ENCODE measurements at places on chromosomes 11 and 22.

DNA sequence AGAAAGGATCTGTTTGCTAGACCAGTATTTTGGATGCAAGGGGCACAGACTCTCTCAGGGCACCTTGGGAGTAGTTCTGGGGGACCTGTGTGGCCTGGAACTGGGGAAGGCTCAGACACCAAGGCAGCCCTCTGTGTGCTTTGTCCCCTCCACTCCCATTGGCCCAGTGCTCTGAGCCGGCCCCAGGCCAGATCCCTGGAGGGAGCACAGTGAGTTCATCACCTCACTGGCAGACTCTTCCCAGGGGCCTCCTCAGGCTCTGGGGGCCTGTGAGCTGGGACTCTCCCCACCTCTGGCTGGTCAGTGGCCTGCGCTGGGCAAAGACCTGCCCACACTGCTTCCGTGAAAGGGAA is 51.7 kb downstream of the CHRDL2 start:
- no peak for DNase-seq

DNA sequence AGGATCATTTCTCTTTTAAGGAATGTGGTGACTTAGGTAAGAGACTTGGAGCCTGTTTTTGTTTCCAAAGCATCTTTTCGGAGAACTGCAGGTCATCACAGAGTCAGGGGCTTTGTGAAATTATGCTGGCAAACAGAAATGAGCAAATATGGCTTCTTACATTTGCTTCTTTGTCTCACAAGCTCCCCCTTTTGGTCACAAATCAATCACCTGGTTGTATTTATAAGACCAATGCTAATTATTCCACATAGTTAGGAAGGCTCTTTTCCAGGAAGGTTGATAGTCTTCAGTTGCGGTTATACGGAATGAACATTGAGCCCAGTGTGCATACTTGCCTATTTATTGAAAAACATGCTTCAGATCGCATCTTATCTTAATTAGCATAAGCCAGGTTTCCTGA is 34.6 kb upstream of the CEP126 start:
- DNase-seq: no peak

GRCh38 chr22:40314041-40314440 is 32.3 kb upstream of the ADSL start:
- DNase-seq: no peak

DNA sequence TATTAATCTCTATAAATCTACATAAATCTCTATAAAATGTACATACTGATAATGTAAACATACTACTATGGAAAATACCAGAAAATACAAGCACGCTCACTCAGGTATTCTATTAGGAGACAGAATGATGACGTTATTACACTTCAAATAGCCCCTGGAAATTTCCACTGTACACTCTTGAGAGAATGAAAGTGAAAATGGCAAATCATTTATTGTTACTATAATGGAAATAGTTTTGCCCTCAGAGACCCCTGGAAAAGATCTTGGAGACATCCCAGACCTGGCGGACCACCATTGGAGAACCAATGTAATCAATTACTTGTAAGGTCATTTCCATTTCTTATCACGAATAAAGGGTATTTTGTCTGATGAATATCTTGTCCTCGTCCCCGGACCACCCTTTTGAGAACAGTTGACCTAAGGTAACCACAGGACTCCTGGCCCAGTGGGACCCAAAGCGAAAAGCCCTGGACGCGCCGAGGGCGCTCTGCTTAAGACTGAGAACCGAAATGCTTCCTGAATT is 509 bp upstream of the PRRG4 start:
- DNase-seq: no peak

DNA sequence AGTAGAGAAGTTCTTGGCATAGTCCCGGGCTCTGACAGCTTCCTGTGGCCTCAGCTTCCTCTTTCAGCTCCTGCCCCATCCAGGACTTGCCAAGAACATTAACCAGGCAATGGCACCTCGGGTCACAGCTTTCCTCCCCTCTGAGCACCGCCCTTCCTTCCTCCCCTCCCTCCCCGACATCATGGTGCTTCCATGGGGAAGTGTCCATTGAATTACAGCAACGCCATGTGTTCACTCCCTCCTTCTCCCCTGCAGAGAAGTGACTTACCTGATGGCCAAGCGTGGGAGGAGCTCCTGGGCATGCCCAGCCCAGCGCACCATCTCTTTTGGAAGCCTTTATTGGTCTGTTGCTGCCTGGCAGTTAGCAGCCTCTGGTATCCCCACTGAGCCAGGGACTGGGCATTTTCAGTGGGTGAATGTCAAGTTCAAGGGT is 25.8 kb upstream of the DAGLA start:
- peak; percentile 33 for DNase-seq

GRCh38 chr11:109940816-109941215 is 152.4 kb upstream of the ZC3H12C start:
- no peak for DNase-seq

- DNase-seq: no peak
These were observed 2.0 kb downstream of the SIPA1 start for GRCh38 chr11:65639623-65640482.

DNA sequence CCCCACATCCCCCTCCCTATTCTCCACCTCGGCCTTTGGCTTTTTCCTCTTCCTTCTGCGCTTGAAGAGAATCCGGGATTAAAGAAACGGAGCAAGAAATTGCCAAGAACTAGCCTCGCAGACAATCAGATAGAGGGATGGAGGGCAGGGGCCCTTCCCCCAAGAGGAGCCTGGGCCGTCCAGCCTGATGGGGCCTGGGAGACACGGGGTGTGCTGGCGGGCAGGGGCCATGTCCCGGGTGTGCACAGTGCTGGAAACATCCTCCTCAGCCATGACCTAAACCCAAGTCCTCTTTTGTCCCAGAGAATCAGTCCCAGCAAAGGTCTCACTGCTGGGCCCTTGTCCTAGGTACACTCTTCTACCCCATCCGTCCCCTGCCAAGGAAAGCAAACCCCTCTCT is 47.7 kb upstream of the LMO1 start:
- DNase-seq: no peak

GRCh38 chr11:118845369-118845768 is 38.3 kb upstream of the CXCR5 start:
- DNase-seq: no peak

DNA sequence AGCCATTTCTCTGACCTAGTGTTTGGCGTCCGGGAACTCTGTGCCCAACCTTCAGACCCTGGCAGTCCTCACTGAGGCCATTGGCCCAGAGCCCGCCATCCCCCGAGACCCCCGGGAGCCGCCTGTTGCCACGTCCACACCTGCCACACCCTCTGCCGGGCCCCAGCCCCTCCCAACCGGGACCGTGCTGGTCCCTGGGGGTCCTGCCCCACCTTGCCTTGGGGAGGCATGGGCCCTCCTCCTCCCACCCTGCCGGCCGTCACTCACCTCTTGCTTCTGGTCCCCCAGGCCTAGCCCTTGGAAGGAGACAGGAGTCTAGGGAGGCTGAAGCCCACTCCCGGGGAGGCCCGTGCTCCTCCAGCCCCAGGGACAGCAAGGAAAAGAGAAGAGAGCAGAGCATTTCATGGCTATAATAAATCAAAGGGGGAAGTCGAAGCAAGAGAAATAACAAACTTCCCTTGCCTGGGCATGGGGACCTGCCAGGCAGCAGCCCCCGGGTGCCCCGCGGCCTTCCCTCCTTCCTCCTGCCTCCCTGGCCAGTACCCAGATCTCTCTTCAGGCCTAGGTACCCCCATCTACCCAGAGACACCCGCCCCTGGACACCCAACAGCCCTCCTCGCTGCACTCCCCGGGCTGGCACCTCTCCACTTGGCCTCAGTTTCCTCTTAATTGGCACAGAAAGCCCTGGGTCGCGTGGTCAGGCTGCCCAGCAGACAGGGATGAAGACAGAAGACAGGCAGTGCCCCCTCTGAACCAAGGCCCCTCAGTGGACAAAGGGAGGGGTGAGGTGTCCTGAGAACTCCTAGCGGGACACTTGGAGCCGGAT is 13.0 kb upstream of the SLC39A13 start:
- no peak for DNase-seq

- no peak for DNase-seq
These were observed 78.7 kb downstream of the NECTIN1 start for GRCh38 chr11:119650251-119650650.

DNA sequence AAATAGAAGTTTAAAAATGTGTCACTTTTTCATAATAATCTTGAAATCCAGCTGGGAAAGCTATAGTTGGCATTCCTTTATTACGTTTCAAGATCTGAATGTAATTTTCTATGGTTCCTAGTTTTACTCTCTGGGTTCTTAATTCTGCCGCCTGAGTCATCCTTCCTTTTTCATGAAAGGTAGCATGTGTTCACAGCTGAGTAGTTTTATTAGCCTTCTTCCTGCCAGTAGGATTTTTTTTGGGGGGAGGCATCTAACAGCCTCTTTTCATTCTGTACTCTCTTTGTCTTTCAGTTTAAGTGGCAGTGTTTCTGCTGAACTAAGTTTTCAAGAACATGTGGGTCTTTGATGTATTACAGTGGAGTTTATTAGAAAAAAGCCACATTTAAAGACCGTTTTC is 36.5 kb downstream of the OR2AG2 start:
- no peak for DNase-seq

DNA sequence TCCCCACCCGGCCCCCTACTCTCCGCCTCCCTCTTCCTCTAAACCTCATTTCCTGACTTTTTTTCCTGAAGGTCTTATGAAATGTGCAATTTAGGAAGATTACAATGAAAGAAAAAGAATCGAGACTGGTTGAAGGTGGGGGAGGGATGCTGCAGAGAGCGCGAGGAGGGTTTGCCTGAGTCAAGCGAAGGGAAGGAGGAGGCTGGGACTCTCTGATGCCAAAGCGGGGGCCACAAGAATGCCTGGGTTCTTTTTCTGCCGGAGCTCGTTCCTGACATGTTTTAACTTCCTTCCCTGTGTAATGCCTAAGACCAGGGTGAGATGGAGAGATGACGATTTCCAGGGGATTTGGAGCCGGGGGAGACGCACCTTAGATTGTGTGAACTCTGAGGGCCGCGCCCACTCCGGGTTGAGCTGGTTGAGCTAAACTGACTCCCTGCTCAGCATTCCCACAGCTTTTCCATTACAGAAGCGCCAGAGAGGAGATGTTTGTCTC is 270.5 kb upstream of the SORL1-AS1 start:
- peak; percentile 70 for DNase-seq
